Ecto neural progenitor cell (in vitro differentiated cells): ENCODE measurements at places on chromosomes 3 and 15.

- DNase-seq = no peak
Measured at GRCh38 chr3:146640955-146641867, 36.1 kb upstream of the PLSCR5 start.

- no peak for DNase-seq
Measured at GRCh38 chr15:39022532-39023305, 458.1 kb upstream of the RASGRP1 start.

DNA sequence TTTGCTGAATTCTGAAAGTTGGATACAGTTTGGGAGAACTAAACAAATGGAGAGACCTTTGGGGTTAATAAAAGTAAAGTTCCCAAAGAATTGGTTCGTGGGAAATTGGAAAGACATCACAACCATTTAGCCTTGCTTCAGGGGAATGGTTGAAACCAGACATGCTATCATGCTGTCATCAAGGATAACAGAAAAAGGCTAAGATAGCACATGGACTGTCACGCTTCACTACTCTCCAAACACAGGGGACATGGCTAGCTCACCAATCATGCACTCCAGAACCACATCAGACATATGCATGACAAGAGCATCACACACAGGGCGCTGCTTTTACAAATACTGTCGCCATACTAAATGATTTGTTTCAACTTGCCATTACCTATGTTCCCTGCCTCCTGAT, 671.7 kb upstream of the ROBO1 start:
- no peak for DNase-seq

DNA sequence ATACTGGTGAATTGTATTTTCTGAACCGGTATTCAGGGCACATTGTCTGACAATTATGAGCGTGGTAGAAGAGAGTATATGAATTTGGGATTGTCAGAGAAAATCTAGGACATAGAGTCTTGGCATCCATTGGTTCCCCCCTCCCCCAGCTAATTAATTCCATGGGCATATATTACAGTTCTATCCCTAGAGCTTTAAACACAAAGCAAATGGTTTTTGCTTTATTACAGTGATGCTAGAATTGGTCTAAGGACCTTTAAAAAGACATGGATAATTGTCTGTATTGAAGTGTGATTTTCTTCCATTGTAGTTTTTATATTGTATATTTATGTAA, 91.3 kb downstream of the FNDC3B start:
- no peak for DNase-seq

DNA sequence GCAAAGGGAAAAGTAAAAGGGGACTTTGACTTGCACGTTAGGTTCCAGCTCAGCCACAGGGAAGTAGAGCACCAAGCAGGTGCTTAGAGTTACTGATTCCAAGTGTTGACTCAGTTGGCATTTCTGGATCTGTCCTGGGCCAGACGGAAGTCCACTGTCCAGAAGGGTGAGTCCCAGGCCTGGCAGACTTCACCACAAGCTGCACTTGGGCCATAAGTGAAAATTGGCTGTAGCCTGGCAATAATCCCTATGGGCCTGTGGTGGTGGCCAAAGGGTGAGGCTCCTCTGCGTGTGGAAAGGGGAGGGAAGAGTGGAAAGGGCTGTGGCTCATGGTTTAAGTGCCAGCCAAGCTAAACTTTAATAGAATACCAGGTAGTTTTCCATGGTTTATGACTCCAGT, 121.5 kb downstream of the DTWD1 start:
- no peak for DNase-seq

GRCh38 chr3:62372621-62373041, 719 bp downstream of the FEZF2 start:
- no peak for DNase-seq

DNA sequence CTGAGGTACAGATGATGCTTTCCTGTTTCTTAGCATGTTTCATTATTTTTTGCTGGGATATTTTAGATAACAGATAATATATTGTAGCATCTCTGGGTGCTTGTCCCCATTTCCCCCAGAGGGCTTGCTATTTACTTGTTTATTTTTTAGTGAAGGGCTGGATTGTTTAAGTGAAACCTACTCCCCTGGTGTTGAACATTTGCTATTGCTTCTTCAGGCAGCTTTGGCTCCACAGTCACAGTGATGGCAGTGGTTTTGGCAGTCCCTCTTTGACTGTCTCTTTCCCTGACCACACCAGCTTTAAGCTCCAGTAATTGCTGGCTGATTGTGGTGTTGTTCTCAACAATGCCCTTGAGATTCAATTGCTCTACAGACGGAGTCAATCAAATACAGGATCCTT, 128.9 kb downstream of the KLF13 start:
- DNase-seq = no peak

GRCh38 chr3:71237672-71238071, 345.9 kb downstream of the FOXP1 start:
- no peak for DNase-seq

DNA sequence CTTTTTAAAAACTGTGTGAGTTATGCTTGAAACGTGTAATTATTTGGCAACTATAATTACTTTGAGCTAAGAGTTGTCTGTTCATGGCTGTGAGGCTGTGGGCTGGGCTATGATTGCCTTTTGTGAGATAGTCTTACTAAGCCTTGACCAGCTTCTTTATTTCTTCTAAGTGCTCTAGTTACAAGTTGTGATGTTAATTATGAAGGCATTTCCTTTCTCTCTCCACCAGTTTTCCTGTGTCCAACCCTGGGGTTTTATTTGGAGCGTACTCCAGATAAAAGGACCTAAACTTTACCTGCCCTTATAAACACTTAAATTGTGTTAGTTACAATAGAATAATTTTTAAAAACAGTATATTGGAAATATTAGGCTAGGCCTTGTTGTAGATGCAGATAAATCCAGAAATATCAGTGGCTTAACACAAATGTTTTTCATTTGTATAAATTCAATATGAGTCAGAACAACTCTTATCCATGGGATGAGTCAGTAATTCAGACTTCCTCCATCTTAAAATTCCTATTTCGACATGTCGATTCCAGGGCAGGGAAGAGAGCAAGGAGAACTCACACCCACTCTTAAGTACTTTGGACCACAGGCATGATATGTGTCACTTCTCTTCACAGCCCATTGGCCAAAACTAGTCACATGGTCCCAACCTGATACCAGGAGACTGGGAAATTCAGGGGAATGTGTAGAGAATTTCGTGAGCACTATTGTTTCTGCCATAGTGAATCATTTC, 17.0 kb downstream of the TMEM62 start:
- no peak for DNase-seq
